ENCODE measurements at places on chromosomes 3 and 15.

- DNase-seq, result peak; percentile 73
Measured at GRCh38 chr15:71278989-71279756, 163.9 kb downstream of the THSD4 start.

GRCh38 chr3:89049119-89049518, 58.3 kb upstream of the EPHA3 start:
- no peak for DNase-seq

- DNase-seq, result no peak
Measured at GRCh38 chr15:80518522-80518921, 114.3 kb downstream of the ARNT2 start.

DNA sequence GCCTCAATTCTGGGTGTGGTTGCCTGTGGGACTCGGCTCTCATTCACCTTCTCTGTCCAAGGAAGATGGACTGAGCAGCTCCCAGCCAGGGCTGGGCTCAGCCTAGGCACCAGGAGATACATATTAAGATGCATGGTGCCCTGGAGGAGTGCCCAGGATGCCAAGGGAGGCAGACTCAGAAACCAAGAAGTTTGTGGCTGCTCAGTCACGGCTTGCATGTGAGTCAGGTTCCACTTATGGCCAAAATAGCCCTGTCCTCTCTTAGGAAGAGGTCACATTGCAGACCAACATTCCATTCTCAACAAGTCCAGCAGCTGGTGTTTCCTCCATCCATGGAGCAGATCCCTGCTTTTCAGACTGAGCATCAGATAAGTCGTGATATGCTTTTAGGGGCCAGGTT, 21.8 kb downstream of the CDCP1 start:
- peak; percentile 43 for DNase-seq

DNA sequence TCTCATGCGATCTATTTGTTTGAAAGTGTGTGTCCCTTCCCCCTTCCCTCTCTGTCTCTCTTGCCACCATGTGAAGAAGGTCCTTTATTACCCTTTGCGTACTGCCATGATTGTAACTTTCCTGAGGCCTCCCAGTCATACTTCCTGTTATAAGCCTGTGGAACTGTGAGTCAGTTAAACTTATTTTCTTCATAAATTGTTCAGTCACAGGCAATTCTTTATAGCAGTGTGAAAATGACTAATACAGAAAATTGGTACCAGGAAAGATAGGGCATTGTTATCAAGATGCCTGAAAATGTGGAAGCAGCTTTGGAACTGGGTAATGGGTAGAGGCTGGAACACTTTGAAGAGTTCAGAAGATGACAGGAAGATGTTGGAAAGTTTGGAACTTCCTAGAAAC, 743.7 kb upstream of the NECTIN3 start:
- DNase-seq, result no peak

GRCh38 chr3:165346503-165346902, 150.3 kb upstream of the SLITRK3 start:
- no peak for DNase-seq

GRCh38 chr3:177889161-177889560, 647.1 kb upstream of the KCNMB2 start:
- DNase-seq, result no peak

DNA sequence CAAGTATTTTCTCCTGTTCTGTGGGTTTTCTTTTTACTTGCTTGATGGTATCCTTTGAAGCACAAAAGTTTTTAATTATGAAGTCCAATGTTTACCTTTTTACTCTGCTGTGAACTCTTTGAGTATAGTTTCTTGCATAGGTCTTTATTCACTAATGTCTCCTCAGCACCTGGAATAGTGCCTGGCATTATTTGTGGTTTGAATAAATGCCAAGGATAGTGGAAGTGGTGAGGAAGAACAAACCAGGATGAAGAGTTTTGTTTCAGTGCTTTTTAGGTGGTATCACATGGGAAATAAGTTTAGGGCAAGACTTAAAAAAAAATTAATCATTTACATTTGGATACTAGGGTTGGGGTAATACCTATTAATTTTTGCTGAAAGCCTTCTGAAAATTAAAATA, 25.7 kb downstream of the GPD1L start:
- no peak for DNase-seq

DNA sequence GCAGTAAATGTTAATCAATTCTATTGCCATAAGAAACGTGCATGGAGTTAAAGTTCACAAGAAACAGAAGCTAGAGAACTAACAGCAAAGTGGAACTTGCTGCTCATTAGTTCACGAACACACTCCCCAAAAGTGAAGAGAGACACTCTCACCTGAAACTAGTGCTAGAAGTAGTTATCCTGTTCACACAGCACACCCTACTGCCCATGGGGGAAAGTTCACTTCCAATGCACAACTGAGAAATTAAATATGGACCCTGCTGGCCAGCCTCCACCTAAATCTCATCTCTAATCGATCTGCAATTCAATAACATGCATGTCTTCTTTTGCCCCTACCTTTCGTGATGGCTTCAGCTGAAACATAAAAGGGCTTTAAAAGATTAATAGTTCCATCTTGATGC, 39.4 kb upstream of the FRMD4B start:
- DNase-seq, result peak; percentile 6

GRCh38 chr3:88149101-88149508, 654 bp upstream of the C3orf38 start:
- no peak for DNase-seq

- peak; percentile 75 for DNase-seq
Measured at GRCh38 chr15:89017370-89018066, 70.7 kb upstream of the ABHD2 start.

GRCh38 chr15:61250613-61251012, 21.5 kb upstream of the RORA start:
- DNase-seq, result no peak

GRCh38 chr15:67775250-67775649, 50.1 kb upstream of the SKOR1 start:
- DNase-seq, result no peak

DNA sequence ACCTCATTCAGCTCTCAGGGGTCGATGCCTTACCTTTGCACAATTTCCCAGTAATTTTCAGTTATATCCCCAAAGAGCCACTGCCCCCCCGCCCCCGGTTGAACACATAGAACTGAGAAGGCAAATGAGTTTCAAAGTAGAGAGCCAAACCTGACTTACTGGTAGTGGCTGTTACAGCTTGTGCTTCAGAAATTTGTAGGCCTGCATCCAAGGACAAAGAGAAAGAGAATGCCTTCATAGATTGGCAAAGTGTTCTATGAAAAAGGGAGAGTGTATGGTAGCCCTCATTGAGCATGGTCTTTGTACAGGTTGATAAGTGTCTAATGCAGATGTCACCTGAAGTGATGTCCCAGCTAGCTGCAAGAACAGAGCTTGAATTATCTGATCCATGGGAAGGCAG, 13.9 kb downstream of the SEMA6D start:
- no peak for DNase-seq

DNA sequence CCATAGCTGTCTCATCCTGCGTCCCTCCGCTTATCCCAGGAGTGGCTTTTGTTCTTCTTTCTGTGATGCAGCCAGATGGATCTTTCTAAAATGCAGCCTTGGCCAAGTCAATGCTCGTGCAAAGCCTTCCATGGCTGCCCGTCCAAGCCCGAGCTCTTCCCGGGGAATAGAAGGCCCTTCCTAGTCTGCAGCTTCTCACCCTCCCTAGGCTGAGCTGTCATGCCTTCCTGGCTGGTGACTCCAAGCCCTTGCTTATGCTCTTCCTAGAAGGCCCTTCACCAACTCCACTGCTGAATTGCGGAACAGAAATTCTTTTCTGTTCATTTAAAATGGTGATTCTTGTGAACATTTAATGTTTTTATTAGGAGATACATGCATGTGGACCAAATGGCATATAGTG, 95.9 kb downstream of the SMAD6 start:
- no peak for DNase-seq

DNA sequence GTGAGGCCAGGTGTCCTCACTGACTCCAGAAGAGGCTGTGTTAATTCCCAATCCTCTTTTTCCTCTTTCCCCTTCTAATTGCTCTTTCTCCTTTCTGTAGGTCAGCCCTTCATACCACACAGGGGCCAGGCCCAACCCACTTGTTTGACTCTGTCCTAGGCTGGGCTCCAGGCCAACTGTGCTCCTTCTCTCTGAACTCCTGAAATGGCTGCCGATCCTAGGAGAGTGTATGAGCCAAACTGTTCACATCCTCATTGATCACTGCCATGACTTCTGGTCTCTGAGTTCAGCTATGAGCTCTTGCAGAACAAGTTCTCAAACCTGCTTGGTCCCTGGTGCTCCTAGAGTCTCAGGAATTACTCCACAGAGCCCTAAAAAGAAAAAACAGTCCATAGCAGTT, 145.1 kb downstream of the VGLL4 start:
- peak; percentile 70 for DNase-seq

GRCh38 chr15:52113235-52113634, 660 bp upstream of the BCL2L10 start:
- no peak for DNase-seq

- DNase-seq, result no peak
Measured at GRCh38 chr3:48244461-48244860, 3.6 kb downstream of the ZNF589 start.

DNA sequence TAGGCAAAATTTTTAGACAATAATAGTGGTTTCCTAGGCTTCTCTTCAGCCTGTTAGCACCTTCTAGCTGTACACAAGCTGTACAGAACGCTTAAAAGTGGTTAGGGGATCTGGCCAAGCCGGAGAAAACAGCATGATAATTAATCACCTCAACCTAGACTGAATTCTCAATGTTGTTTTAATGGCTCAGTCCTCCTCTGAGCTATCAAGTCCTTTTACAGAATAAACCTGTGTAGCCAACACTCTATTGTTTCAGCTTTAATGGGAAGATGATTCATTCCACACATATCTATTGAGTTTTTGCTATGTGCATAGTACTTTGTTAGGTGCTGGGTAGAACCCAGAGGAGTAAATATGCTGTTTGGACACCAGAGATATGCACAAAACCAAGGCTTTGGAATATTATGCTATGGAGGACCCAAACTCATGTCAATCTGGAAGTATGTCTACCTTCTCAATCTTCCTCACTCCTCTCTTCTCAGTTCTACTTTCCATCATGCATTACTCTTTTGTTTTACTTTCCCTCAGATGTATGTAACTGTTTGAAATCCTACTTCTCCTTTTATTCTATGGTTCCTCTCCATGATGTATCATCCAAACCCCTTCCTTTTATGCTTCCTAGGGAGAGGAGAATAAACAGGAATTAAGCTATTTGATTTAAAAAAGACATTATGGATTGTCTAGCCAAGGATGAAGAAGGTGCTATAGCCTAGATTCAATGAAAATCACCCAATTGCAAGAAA, 27.6 kb upstream of the UBE2E2 start:
- DNase-seq, result no peak

DNA sequence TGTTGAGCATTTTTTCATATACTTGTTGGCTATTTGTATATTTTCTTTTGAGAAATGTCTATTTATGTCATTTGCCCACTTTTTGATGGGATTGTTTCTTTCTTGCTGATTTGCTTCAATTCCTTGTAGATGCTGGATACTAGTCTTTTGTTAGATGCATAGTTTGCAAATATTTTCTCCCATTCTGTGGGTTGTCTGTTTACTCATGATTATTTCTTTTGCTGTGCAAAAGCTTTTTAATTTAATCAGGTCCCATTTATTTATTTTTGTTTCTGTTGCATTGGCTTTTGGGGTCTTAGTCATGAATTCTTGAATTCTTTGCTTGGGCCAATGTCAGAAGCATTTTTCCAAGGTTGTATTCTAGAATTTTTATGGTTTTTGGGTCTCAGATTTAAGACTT, 251.7 kb downstream of the WNT5A start:
- DNase-seq, result no peak

DNA sequence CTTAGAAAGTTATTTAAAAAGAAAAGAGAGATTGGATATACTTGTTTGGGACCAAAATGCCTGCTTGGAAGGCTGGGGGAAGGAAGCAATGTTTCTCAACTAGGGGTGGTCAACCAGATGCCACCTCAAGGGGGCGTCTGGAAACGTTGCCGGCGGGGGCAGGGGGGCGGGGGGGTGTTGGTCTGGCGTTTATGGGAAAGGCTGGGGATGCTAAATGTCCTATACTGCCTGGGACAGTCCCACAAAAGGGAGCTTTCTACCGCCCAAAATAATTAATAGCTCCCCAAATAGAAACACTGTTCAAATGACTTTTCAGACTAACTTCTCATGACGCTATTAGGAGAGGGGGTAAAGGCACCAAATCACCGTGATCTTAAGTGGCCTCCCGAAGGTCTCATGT, 2.2 kb downstream of the POLG start:
- DNase-seq, result no peak

GRCh38 chr15:53644660-53645059, 114.8 kb downstream of the WDR72 start:
- no peak for DNase-seq

DNA sequence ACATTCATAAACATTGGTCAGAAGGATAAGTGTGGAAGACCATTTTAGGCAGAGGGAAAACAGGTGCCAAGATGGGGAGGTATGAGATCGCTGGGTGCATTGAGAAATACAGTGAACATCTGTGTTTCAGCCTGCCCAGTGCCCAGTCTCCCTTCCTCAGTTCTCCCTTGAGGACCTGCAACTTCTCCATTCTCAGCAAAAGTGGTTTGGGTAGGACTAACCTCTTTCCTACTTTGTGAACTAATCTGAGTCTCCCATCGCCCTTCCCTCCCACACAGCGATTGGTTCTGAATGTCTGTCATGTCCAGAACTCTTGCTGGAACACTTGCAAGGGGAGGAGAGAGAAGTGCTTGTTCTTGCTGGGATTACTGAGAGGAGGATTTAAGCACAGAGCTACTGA, 10.9 kb upstream of the CCNL1 start:
- no peak for DNase-seq

DNA sequence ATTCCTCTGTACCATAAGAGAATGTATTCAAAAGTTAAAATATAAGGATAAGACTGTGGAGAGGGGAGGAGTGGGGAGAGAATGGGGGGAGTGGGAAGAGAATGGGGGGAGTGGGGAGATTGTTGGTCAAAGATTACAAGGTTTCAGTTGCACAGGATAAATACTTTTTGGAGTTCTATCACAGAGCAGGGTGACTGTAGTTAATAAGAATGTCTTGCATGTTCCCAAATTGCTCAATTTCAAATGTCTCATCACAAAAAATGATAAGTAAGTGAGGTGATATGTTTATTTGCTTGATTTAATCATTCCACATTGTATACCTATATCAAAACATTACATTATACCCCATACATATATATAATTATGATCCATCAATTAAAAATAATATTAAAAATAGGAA, 23.0 kb upstream of the MEF2A start:
- DNase-seq, result no peak

GRCh38 chr3:63864008-63864964, 619 bp downstream of the ATXN7 start:
- peak; percentile 15 for DNase-seq

DNA sequence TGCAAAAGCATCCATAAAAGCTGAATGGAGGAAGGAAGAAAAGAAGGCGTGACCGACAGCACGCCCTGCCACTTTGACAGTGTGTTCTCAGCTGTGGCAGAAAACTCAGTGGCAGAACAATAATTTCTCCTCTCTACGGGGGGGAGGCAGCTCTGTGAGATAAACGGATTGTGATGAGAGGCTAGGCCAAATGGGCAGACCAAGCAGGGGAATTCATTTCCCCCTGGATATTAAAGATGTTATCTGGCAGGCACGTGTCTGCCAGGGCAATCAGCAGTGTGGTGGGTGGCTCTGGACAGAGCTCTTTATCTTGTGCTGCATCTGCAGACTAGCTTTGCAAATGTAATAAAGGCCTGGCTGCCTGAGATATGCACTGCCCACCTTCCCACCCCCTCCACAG, 1.9 kb upstream of the RMDN3 start:
- no peak for DNase-seq

GRCh38 chr3:30708472-30708871, 102.1 kb downstream of the TGFBR2 start:
- peak; percentile 45 for DNase-seq

GRCh38 chr3:120451806-120452205, 1.0 kb upstream of the FSTL1 start:
- DNase-seq, result no peak

Data from LoVo (cell line).